Uterus (tissue), 4 donors: ENCODE measurements at places on chromosomes 2 and 18. TPM values are rescaled to one million over a fixed set of nuclear protein-coding genes. Genes with fewer than 3 reads are reported as not detected.

GRCh38 chr2:29816651-29817050 is 104.7 kb downstream of the ALK start:
- DNase-seq: no peak

- DNase-seq: no peak
Measured at GRCh38 chr18:33828949-33829348, 250.9 kb downstream of the ASXL3 start.

DNA sequence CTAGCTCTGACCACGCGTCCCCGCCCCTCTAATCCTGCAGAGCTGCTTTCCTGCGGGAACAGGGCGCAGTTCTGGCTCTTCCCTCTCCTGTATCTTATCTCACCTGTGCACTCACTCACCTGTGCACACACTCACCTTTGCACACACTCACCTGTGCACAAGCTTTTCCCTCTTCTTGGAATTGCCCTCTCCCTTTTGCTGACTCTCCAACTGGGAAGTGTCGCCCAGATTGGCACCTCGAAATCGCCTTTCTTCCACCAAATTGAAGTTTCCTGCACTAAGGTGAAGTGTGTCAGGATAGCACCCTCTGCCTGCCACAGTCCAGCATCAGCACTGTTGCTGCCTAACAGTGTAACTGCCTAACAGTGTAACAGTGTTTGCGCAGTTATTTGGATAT is 566 bp upstream of the CMPK2 start:
- peak; percentile 37 for DNase-seq

DNA sequence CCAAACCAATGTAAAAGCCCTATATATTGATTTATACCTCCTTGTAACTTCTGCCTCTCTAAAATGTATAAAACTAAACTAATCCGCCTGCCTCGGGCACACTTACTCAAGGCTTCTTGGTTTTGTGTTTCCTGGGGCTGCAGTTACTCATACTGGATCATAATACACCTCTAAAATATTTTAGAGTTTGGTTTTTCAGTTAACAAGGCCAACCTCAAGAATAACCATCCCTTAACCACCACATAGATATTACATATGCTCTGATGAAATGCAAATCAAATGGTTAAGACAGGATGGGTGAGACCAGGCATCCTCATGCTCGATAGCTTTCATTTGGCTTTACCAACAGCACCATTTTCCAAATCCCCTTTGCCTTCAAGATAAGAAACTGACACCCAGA is 46.4 kb downstream of the UXS1 start:
- no peak for DNase-seq

The MYO1B gene
- 10.3 TPM for total RNA-seq

DNA sequence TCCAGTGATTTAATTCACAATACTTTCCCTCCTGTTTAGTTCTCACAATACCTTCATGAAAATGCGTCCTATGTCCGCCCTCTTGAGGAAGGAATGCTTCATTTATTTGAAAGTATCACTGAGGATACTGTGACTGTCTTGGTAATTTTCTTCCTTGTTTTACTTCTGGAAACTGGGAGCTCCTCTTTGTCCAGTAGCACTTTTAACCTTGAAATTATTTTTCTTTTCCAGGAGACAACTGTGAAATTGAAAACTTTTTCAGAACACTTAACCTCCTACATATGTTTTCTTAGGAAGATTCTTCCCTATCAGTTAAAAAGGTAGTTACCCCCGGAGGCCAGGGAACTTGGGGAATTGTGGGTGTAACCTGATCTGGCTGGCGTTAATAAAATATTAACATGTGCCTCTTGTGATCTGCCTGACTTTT is 58.9 kb upstream of the STON1 start:
- peak; percentile 40 for DNase-seq

The SERPINB11 gene
- total RNA-seq: not detected

- no peak for DNase-seq
Measured at GRCh38 chr2:160907738-160908137, 252.5 kb upstream of the TANK start.

DNA sequence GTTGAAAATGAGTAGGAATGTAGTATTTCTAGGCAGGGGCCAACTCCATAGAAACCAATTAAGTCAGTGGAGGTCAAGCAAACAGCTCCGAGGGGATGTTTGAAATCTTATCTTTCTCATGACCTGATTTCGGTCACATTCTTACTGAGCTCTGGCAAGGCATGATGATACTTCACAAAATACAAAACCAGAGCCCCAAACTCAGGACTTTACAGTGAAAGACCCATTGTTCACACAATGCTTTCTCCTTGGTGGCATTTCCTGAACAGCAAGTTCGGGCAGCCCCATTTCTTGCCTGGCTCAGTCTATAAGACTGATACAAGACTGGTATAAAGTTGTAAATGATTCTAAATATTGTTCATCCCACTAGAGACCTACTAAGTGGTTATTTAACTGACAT is 53.3 kb downstream of the LAMA1 start:
- no peak for DNase-seq

The KCNG2 gene
- total RNA-seq: not detected

- no peak for DNase-seq
Measured at GRCh38 chr18:25805323-25805722, 285.1 kb downstream of the SS18 start.

DNA sequence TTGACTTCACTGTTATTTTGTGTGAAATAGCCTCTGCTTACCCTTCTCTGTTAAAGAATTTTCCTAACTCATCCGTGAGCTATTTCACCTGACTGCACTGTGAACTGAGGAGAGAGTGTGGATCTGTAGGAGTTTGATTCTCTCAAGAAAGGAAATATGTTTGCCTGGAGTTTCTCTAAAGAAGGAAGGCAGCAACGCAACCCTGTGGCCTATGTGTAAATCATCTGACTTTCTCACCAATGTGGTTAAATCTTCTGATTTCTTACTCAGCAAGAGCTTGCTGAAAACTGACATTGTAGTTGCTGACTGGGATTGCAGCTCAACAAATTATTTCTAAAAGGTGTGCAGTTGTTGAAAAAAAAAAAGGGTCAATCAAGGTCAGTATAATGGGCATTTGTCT is 153.9 kb upstream of the PELI1 start:
- DNase-seq: no peak

DNA sequence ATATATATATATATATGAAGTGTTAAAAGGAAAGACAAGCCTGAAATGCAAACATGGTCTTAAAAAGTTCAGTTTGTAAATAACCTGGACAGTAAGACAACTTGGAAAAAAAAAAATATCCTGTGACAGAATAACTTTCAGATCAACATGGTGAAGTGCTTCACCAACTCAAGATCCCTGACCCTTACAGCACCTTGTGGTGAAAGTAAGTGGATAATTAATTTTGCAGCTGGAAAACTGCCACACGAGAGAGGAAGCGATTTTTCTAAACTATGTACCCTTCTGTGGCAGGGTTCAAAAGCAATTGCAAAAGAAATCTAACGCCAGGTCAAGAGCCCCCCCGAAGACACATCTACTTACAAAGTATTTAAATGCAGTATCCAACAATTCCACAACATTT is 95.8 kb downstream of the PAX3 start:
- no peak for DNase-seq

- DNase-seq: no peak
Measured at GRCh38 chr2:127108090-127108523, 1.2 kb upstream of the BIN1 start.

The CFC1 gene
- total RNA-seq: not detected

DNA sequence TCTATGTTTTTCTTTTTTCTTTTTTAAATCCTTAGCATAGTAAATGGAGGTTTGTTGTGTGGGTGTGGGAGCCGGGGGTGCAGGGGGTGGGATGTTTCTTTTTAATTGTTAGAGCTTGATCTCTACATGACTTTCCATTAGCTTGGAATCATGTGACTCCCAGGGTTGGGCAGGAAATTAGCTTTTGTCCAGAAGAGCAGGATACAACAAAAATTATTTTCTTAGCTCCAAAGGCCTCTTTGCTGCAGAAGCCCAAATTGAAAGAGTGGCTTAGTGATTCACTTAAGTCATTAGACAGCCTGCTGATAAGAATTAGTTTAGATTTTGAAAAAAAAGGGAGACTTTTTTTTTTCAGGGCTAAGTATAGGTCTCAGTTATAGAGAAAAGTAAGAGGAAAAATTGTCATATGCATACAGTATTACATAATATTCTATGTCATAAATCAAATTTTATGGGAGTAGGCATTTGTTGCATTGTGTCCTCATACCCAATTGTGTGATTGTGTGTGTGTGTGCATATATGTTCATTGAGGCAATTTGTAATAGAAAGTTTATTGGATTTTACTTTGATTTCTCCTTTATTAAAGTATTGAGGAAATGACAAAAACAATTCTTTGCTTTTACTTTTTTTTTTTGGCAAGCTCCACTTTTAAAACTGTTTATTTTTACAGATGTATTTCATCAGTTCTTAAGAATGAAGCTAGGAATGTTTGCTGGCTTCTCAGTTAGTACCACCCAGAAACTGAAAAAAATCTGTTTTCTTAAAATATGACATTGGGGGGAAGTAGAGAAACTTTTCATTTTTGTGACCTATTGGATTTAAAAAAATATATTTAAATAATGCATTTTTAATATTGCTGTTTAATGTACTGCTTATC is 47.4 kb downstream of the TSPYL6 start:
- DNase-seq: no peak

The ALK gene
- not detected for total RNA-seq

GRCh38 chr2:117930775-117931174 is 83.1 kb downstream of the CCDC93 start:
- DNase-seq: no peak

DNA sequence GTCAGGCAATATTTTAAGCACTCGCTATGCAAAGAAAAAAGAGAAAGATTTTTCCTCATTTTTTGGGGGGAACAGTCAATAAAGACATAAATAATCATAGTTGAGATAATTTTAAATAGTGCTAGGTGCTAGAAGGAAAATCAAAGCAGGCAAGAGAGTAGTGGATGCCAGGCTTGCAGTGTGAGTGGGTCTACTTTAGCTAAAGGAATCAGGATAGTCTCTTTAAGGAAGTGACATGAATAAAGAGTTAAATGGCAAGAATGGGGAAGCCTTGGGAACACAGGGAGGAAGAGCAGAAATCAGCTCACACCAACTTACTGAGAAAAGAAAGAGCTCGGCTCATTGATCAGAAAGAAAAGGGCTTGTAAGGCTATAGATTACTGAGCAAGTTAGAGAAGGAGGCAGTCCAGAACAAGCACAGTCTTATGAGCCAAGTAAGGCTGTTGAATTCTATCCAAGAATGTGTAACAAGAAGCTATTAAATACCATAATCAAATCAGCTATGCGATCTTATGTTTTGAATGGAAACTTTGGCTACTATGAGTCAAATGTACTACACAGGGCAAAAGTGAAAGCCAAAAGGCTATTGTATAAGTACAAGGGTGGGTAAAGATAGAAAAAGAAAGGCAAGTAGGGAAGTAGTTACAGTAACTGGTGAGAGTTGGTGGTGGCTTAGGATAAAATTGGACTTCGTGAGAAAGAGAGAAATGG is 833.8 kb upstream of the PIK3C3 start:
- DNase-seq: no peak

- peak; percentile 92 for DNase-seq
Measured at GRCh38 chr18:61896757-61897156, 4.0 kb upstream of the RNF152 start.

DNA sequence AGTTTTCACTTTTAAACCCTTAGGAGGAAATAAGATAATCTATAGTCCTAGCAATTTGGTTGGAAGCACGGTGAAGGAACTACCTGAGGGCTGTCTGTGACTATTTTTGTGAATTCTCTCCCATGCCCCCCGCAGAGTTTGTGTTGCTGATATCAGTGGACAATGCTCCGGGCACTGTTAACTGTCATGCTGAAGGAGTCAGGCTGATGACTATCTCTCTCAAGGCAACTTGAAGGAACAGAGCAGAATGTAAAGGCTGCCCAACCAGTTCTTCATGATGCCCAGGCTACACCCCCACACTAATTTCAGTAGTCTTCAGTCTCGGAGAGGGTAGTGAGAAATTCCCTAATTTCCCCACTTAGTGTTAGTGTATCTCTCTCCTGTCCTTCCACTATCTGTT is 21.6 kb upstream of the RAB6C start:
- no peak for DNase-seq

DNA sequence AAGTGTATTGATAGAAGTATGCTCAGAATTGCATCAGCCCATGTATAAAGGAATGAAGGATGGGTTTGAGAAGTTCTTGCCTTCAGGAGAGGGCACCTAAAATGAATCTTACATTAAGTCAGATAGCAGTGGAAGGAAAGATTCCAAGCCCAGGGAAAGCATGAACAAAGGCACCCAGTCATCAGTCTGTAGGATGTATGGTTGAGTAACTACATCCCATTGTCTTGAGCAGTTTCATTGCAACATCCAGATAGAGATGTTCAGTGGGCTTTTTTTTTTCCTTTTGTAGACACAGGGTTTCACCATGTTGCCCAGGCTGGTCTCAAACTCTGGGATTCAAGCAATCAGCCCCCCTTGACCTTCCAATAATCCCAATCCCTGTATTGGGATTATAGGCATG is 80.7 kb downstream of the ARHGAP28 start:
- DNase-seq: no peak

GRCh38 chr2:204110338-204110741 is 173.8 kb downstream of the ICOS start:
- no peak for DNase-seq

The GRB14 gene
- total RNA-seq: not detected

DNA sequence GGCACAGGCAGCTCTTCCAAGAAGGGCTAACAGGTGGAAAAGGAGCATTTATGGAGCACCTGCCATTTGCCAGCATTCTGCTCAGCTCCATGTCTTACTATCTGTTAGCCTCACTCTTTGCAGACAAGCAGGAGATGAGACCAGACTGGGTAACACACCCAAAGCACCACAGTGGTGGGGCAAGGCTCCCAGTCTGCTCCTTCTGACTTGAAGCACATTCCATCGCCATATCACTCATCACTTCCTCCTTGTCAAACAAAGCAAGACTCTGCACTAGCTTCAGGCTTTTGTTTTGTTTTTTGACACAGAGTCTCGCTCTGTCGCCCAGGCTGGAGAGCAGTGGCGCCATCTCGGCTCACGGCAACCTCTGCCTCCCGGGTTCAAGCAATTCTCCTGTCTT is 182.8 kb downstream of the MGAT5 start:
- no peak for DNase-seq

The CLEC4F gene
- 2.4 TPM for total RNA-seq

- no peak for DNase-seq
Measured at GRCh38 chr18:9239720-9240119, 94.9 kb upstream of the TWSG1 start.

- peak; percentile 20 for DNase-seq
Measured at GRCh38 chr18:9333441-9334328, 888 bp upstream of the TWSG1 start.
